ENCODE measurements at places on chromosomes 11 and 22.

DNA sequence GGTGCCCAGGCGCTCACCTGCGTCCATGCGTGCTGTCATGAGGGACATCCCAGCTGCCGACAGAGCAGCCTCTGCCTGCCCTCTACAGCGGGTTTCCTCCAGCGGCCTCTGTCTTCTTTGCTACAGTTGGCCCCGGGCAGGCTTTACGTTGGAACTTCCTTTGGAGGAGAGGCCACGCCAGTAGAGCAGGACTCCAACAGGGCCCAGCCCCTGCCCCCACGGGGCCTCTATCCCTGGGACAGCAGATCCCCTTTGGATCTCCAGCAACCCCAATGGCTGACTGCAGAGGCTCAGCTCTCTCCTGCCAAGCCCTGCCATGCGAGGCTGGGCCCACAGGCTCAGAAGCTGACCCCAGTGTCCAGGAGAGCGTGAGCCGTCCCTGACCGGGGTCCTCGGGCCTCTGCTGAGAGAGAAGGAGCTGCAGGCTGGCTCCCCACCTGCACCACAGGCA is 12.1 kb downstream of the TRPM5 start:
- no peak for DNase-seq

GRCh38 chr22:22130953-22131608 is 113.5 kb upstream of the VPREB1 start:
- DNase-seq: no peak

GRCh38 chr22:27865496-27865895 is 53.6 kb downstream of the PITPNB start:
- no peak for DNase-seq

DNA sequence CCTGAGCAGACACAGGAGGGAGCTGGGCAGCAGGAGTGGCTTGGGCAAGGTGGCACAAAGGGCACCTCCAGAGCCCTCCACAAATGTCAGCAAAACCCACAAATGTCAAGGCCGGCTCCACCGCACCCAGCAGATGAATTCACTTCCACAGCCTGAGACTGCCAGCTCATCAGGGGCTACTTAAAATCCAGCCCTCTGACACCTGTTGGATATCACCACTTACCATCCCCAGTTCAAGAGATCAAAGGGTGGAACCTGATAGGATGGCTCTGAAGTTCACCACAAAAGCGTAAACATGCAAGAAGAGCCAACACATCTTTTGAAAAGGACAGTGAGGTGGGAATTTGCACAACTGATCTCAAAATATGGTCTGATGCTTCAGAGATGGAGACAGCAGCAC is 168.6 kb upstream of the GRK3 start:
- no peak for DNase-seq

GRCh38 chr11:8865304-8865703 is 45.7 kb upstream of the AKIP1 start:
- DNase-seq: no peak

- no peak for DNase-seq
Measured at GRCh38 chr11:706957-707816, 1.2 kb downstream of the EPS8L2 start.

GRCh38 chr22:44261164-44261860 is 51.4 kb downstream of the SHISAL1 start:
- DNase-seq: no peak

DNA sequence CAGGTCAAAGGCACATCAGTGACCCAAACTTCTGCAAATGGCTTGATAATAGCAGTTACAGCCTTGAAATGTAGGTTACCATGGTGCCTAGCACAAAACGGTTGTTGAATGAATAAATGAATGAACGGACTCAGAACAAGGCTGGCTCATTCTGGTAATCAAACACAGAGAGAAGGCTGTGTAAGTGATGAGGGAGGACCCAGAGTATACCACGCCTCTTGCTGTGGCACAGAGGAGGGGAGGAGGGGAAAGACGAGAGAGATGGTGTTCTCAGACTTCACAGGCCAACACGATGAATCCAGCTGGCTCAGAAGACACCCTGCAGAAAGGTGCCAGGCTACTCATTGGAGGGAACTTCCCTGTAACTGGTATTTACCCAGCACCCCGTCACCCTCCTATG is 38.3 kb downstream of the PC start:
- DNase-seq: no peak

- no peak for DNase-seq
Measured at GRCh38 chr22:34866495-34867131, 199.3 kb upstream of the ISX start.

All from stimulated activated CD4-positive, alpha-beta T cell treated with anti-CD3 and anti-CD28 coated beads, Interleukin-2, amount 100 ng/mL, for 48 hours (primary cell).